ENCODE measurements at places on chromosomes 1 and 21. TPM values are rescaled to one million over a fixed set of nuclear protein-coding genes. Genes with fewer than 3 reads are reported as not detected.

The CD1C gene
- 0.69 TPM for total RNA-seq

The HOOK1 gene
- total RNA-seq: 0.19 TPM

The AMY1A gene
- not detected for total RNA-seq

The INKA2 gene
- 7.9 TPM for total RNA-seq

The IFNLR1 gene
- total RNA-seq: 0.83 TPM

The ADORA3 gene
- 4.9 TPM for total RNA-seq

The SPRTN gene
- total RNA-seq: 15.7 TPM

The PLA2G5 gene
- 23.9 TPM for total RNA-seq

The AVPR1B gene
- not detected for total RNA-seq

The OVAAL gene
- not detected for total RNA-seq

The PEAR1 gene
- total RNA-seq: 13.6 TPM

The PIP5K1A gene
- 54.9 TPM for total RNA-seq
